ENCODE measurements at places on chromosomes 7 and 10.

DNA sequence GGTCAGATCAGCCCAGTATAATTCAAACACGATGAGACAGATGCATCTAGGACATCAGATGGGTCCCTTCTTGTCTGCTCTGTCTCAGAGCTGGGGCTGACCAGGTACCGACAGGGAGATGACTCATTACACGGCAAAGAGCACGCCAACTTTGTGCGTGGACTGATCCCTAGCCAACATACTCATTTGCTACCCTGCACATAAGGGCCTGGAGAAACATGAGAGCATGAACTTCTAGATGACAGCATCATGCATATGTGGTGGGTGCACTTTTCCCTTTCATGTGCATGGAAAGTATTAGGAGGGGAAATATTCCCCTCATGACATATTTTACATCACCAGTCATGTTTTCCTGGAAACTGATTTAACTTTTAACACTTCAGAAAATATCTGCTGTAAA lies 35.1 kb upstream of the NPVF start:
- DNase-seq: no peak

- DNase-seq: no peak
Observed at GRCh38 chr7:14071045-14071444, 81.6 kb upstream of the ETV1 start.

GRCh38 chr10:71383972-71384687 lies 12.6 kb upstream of the CDH23 start:
- peak; percentile 79 for DNase-seq

DNA sequence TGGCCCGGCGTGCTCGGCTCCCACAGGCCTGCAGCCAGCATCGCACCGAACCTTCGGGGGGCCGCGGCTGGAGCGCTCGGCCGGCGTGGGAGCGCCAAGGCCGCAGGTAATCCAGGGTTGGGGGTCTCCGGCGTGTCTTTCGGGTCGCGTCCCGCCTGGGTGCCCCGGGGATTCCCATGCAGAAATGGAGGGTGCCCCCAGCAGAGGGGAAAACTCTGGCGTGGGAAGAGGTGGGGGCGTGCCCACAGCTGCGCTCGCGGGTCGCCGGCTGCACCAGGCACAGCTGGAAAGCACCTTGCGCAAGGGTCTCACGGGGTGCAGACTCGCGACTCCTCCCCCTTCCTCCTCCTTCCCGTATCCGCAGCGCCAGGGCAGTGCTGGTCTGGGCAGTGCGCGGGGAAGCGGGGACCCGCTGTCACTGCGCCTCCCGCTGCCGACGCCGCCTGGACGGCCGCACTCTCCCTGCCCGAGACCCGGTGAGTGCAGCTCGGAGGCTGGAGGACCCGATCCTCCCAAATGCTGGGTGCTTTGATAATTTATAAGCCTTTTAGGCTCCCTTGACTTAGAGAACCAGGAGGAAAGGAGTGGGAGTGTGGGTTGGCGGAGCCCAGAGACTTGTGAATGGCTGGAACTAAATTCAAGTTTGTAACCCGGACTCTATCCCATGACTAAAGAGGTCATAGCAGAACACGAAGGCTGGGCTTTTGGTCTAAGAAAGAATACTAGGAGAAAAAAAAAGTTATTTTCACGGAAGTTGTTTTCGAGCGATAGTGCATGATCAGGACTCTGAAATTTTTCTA lies 489 bp downstream of the MAP3K8 start:
- DNase-seq: peak; percentile 56

DNA sequence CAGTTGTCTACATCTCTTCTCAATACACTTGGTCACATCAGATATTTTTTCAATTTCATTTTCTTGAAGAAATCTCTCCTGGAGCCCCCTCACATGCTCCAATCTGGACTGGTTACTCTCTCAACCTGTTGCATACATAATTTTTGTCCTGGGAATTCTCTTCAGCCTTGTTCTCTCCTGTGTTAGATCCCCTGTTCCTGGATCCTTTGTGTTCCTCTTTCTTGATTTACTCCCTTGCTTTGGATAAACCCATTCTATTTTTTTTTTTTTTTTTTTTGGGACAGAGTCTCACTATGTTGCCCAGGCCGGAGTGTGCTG lies 45.6 kb downstream of the SCD start:
- no peak for DNase-seq

DNA sequence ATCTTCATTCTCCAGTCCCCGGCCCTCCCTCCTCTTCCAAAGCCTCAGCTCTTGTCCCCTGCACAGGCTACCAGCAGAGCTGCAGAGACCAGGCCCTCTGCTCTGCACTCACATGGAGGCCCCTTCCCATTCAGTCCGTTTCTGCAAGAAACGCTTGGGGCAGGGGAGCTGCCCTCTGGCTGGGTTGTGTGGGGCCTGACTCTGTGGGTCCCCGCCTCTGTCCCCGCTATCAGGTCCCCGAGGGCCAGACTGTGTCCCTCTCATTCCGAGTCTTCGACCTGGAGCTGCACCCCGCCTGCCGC lies 1.5 kb downstream of the PCOLCE start:
- DNase-seq: no peak

- no peak for DNase-seq
Observed at GRCh38 chr10:32995751-32996150, 37.7 kb upstream of the ITGB1 start.

DNA sequence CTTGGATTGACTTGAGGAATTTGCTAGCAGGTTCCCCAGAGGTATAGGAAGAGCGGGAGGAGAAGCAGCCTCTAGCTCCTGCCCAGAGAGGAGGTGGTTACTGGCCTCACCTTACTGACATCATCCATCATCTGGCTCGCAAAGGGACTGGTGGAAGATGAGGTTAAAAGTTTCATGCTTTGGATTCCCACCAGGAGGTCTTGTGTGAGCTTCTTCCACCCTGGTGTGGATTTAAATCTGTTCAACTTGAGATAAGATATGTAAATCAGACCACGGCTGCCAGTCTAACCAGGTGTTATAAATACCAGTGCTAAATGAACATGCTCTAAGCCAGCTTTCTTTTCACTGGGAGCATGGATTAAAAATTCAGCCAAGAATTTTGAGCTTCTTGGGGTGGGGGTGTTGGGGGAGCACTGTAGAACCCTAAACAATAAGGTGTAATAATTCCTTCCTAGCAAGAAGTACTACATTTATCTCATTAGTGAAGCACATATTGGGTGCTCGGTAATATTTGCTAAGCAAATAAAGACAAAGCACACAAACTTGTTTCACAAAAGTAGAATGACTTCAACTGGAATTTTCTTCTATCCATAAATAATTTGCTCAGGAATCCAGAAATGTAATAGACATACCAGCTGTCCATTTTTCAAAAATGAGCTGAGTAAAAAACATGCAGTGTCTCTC lies 7.8 kb downstream of the PROSER2 start:
- DNase-seq: no peak

GRCh38 chr10:74754381-74754821 lies 72.0 kb upstream of the KAT6B start:
- no peak for DNase-seq

DNA sequence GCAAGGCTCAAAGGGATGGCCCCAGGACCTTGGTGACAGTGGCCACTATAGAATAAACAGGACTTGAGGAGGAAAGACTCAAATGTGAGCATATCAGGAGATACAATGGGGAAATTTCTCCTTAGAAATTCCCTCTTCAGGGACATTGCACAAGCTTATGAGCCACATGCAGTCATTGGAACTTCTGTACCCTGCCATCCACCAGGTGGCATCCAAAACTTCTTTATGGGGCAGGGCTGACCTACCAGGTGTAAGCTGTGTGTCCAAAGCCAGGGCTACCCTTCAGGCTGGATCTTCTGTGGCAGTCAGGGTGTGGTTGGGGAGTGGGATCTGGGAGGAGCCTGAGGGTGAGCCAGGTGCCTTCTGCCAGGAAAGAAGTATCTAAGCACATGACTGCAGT lies 36.6 kb upstream of the LRRC18 start:
- DNase-seq: no peak

DNA sequence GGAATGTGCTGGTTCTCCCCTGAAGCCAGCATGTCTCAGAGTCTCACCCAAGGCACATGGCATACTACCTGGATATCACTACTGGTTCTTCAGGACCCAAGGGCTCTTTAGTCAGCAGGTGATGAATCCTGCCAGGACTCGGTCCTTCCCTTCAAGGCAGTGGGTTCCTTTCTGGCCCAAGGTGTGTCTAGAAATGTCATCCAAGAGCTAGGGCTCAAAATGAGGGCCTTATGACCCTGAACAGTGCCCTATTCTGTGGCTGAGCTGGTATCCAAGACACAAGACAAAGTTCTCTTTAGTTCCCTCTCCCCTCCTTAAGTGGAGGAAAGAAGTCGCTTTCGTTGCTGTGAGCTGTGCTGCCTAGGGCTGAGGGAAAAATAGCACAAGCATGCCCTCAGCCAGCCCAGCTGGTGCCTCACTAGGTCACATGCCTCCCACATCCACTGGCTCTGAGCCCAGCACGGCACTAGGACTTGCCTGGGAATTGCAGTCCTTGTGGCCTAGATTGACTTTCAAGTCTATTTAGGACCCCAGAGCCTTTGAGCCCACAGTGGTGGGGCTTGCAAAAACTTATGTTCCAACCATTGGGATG lies 106.0 kb downstream of the BMS1 start:
- no peak for DNase-seq

DNA sequence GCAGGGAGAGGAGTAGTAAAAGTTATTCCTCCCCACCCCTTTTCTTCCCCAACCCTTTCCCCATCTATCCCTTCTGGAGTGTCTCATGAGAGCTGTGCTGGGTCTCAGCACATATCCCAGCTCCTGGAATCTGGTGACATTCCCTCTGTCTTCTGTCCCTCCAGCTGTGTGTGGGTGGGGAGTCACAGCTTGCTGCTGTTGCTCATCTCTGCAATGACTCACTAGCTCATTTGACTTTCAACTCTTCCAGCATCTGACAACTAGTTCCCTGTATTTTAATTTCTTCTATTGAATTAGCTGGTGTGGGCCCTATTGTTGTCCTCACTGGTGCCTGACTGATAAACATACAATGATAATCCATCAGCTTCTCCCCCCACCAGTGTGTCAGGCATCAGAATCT lies 198.9 kb upstream of the AUTS2 start:
- no peak for DNase-seq

GRCh38 chr10:49187950-49188761 lies at the start of gene TMEM273:
Gene TMEM273, minus strand, starts transcription at chr10:49188391. Its CDS starts 55 bp downstream, at chr10:49188336.
- DNase-seq: peak; percentile 41

DNA sequence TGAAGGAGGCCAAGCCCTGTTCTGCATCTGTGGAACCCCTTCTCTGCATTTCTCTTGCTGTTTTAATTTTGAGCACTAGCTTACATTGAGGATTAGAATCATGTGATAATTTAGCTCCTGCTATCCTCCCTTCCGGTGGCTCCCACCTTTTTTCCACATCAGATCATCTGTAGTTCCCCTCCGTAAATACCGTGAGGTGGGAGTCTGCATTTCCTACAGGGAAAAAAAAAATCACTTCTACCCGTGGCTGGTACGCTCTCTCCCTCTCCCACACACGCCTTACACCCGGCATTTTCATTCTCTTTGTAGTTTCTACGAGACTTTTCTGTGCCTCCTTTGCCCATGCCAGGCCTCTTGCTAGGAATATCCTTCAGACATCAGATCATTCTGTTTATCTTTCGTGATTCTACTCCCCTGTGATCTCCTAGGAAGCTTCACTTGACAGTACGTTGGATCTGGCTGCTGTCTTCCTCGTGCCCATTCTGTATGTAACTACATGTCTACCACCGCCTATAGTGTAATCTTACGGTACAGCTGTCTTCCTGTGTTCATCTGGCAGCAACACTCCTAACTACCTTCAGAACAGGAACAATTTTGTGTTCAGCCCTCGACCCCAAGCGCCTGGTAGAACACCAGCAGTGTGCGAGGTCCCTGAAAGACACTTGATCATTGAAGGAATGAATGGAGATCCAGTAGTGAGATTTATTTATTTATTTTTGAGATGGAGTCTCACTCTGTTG lies 41.7 kb upstream of the OCM start:
- no peak for DNase-seq

GRCh38 chr7:19030281-19030680 lies 87.2 kb downstream of the TWIST1 start:
- DNase-seq: no peak

DNA sequence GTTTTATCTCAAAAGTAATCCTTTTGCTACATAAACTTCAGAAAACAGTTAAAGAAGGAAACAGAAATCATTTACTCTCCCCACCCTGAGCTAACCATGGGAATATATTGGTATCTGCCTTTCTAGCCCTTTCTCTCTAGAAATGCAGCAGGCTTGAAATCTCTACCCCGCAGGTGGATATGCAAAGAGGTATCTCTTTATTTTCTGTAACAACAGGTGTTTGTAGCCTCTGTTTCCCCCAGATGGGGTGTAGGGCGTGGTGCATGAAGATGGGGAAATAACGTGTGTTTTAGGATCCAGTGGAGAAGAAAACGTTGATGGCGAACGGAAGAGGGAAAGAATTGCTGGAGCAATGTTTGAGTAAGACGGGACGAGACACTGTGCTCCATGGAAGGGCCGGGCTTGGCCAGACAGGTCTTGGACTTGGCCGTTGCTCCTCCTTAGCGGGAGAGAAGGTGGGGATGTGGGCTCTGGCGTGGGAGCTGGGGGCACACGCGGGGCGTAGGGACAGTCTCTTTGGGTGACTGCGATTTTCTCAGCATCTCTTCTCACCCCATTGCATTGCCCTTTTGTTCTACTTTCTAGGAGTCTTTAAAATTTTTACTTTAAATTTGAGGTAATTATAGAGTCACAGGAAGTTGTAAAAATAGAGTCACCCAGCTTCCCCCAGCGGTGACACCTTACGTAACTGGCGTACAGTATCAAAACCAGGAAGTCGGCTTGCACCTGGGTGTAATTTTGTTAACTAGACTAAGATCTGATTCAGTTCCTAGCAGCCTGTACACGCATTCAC lies 82.9 kb downstream of the ELFN1 start:
- DNase-seq: no peak

DNA sequence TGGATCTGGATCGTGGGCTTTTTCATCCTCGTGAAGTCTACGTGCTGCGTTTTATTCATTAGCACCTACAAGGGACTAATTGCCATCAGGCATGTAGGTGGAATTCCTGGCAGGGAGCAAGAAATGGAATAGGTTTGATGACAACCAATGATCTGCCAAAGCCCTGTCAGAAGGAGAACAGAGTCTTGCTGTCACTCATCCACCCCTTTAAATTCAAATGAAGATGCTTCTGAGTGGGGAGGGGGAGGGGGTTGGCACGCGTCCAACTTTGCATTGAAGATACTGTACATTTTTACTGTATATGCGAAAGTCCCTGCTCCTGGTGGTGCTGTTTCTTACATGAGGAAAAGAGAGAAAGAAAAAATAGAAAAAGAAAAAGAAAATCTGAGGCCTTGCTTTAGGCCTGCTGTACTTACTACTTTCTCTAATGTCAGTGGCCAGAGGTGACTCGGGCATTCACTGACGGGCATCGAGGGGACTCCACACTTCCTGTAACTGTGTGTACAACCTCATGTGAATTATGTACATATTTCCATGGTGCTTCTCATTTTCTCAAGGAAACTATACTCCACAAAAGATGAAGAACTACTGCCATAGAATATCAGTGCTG lies 569.1 kb downstream of the INHBA start:
- DNase-seq: no peak

- DNase-seq: no peak
Observed at GRCh38 chr10:33734393-33735155, 400.1 kb upstream of the NRP1 start.

- DNase-seq: no peak
Observed at GRCh38 chr7:108486291-108486966, 30.2 kb upstream of the NRCAM start.

GRCh38 chr7:80445351-80445750 lies 66.5 kb downstream of the GNAT3 start:
- DNase-seq: no peak

- no peak for DNase-seq
Observed at GRCh38 chr10:71584902-71585563, 134.5 kb downstream of the C10orf105 start.

Measured in CD4-positive, alpha-beta T cell treated with Interleukin-17A for 4 hours (primary cell).